Hematopoietic multipotent progenitor cell treated with erythropoietin and hydrocortisone succinate and interleukin-3 and kit ligand, for 6 days (in vitro differentiated cells): ENCODE measurements at places on chromosomes 2 and 18.

- DNase-seq, result no peak
These were observed 166.9 kb downstream of the MSH2 start for GRCh38 chr2:47569658-47570475.

DNA sequence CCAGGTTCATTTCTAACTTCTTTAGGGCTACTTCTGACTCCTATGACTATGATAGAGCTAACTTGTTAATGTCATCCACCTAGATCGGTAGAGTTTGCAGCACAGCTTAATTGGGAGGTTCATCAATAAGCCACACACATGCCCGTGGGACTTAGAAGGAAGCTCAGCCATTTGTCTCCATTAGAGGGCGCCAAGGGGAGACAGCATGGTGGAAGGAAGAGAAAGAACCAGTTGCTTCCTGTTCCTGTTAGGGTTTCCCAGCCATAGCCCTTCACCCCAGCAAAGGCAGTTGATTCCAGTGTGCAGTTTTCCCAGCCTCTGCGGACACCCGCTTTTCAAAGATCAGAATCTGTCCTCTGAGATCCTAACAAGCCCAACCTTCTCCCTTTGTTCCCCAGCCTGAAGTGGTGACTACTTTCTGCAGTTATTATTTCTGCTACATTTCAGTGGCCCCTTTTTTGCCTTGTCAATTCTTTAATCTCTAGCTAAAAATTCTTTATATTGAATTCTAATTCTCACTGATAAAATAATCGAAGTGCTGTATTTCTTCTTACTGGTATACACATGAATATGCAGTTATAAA, 30.3 kb downstream of the MAIP1 start:
- DNase-seq, result peak; percentile 86

DNA sequence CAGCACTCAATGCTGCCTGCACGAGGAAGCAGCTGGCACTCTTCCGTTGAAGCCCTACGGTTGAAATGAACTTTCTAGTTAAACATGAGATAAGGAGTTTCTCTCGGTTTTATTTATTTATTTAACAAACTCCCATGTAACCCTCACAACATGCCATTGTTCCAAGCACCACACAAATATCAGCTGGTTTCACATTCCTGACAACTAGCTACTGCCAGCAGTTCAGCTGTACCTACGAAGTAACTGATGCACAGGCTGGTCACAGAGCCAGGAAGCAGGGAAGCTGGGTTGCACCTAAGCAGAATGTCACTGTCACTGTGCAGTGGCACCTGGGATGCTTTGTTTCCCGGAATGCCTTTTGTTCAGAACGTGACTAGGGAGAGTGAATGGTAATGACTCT, 18.1 kb downstream of the TIMM21 start:
- DNase-seq, result no peak

GRCh38 chr2:166417669-166418068, 41.9 kb upstream of the SCN9A start:
- peak; percentile 58 for DNase-seq

DNA sequence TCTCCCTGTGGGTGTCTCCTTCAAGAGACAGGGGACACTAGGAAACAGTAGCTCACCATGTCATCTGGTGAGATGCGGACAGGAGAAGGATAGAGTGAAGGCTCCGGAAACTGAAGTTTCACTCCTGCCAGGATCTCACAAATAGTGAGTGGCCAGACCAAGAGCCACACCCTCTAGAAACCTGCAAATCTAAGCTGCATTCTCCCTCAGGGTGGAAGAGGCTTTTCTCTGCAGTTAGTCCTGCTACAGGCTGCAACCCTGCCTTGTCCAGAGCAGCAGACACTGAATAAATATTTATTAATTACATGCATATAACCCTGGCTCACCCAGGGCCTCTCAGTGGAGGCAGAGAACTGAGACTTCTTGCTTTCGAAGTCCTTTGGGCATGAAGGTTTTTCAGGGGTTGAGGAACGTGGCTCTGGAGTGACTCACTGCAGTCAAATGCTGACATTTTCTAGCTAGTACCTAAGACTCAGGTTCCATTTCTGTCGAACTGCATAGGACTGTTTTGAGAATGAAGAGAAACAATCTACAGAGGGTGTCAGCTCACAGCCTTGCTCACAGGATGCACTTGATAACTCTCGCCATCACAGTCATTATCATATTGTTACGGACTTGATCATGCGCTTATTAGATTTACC, 87.3 kb downstream of the ACTR2 start:
- no peak for DNase-seq

GRCh38 chr18:26503382-26503781, 45.0 kb downstream of the KCTD1 start:
- no peak for DNase-seq

DNA sequence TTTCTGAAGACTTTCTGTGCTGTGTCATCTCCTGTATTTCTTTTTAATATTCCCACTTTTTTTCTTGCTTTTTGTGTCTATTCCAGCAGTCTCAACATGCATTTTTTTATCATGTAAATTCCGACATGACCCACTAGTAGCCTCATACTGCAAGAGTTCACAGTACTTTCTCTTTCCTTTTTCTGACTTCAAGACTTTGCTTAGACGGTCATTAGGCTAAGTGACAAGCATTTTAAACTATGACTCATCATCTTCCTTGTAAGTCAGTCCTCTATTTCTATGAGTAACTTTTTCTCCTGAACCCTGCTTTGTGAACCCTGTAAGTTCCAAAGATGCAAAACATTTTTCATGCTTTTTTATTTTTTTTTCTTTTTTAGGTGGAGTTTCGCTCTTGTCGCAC, 381.2 kb downstream of the TXNL1 start:
- peak; percentile 21 for DNase-seq

DNA sequence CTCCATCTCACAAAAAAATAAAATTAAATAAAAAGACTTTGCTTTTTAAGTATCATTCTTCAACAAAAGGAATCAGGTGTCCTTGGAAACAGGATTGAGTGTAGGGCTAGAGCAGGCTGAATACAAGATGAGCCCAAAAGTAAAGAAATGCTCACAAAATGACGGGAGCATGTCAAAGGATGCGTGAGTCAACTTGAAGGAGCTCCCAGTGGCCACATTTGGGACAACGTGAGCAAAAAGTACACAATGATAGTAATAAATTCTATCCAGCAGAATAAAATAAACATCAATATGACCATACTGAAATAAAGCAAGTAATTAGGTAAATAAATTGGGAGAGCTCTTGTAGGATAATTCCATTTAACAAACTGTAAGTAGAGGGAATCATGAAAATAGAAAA, 220.7 kb downstream of the PHLPP1 start:
- DNase-seq, result no peak

- DNase-seq, result no peak
These were observed 6.4 kb upstream of the DARS1 start for GRCh38 chr2:135991861-135992260.

DNA sequence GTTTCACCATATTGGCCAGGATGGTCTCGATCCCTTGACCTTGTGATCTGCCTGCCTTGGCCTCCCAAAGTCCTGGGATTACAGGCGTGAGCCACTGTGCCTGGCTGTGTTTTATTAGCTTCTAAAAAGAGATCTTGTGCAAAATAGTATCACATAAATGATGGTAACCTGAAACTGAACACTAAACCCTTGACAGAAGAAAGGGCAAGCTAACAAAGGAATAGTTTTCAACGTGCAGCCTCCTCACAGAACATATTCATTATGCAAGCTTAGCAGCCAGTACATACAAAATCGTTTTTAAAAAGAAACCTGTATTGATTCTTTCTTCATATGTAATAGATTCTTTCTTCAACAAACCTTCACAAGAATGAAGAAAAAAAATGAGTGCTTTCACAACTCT, 20.6 kb downstream of the CHN1 start:
- DNase-seq, result no peak

GRCh38 chr2:113705982-113706523, 50.4 kb downstream of the SLC35F5 start:
- DNase-seq, result no peak

- no peak for DNase-seq
These were observed 7.7 kb downstream of the LOXL3 start for GRCh38 chr2:74546004-74546403.

DNA sequence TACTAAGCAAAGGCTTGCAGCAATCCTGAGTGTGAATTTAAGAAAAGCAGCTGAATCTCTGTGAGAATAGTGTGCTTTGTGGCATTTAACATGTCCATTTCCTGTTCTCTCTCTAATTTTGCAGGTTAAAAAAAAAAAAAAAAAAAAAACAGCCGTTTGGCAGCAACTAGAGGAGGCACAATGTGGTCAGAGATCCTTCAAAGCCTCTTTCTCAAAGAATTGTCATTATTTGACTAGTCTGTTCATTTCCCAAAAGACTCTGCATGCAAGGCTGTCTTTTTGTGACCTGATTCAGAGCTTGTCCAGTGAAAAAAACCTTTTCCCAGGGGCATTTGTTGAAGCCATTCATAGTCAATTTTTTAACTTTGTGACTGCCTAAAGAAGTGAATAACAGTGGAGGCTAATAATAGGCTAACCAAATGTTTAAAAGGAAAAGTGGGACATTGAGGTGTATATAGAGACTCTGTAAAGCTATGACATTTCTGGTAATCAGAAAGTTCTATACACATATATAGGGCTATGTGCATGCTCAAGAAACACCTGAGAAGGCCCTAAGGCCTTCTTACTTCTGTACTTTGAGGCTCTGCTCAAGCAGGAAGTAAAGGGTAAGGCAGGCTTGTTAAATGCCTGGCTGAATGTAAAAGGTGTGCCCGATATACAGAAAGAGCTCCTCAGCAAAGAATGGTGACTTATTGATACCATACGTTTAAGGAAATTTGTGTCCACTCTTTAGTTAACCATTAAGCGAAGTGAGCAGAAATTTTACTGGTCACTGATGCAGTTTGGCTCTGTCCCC, 289.6 kb upstream of the RAB6C start:
- no peak for DNase-seq

DNA sequence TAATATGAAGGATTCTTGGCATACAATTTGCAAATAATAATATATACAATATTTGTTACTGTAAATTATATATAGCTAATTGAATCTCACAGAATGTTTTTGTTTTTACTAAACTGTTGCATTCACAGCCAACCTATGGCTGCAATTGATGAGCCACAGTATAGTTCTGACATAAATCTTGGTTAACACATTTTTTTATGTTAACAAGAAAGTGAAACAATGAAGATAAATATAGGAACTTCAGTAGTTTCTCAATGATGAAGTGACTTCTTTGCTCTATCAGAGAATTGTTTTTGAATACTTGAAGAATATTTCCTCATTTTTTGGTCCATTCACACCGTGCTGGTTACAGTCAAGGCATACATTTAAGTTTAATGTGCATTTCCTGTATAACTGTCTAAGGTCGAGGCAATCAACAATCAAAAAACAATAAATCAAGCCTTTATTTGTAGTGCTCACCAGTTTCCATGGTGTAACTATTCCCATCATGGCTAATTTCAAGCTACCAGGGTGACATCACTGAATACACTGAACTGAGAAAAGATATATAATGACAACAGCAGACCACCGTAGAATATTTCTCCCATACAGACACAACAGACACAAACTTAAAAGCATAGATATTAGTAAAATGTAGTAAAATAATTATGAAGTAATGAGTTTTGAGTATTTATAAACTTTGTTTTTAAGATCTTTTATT, 12.9 kb upstream of the ETAA1 start:
- no peak for DNase-seq

DNA sequence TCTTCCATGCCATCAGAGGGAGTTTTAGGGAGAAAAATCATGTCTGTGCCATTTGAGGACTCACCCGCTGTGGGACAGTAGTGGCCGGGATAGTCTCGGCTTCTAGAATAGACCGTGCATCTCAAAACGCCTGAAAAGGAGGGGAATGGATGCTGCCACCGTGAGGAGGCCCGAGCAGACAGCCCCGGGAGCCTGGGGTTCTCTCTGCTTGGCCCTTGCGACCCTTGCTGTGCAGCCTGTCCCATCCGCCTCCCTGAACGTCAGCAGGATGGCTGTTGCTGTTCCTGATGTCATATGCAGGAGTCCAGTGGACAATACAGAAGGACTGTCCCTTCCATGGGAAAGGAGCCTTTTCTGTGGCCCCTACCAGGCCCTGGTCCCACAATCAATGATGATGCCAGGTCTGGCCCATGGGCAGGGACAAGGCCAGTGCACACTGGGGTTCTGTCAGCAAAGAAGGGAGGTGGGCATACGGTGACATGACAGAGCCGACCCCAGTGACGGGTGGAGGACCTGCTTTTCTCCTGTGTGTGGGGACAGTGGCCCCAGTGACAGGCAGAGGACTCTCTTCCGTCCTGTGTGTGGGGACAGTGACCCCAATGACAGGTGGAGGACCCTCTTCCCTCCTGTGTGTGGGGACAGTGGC, 58.8 kb downstream of the ACKR3 start:
- no peak for DNase-seq

GRCh38 chr18:46675112-46675511, 18.1 kb upstream of the LOXHD1 start:
- no peak for DNase-seq

DNA sequence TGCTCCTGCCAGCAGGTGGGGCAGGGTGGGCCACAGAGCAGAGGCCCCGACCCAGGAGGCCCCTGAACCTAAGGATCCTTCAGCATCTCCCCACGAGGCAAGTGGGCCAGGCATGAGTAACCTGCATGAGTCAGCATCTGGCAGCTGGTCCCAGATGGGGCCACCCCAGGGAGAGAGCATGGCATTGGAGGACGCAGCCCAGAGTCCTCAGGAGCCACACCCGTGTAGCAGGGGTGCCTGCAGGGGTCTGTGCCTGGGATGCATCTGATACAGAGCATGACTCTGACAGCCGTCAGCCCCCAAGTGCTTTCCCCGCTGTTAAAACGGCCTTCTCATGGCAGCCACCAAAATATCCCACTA, 185.6 kb upstream of the SALL3 start:
- DNase-seq, result no peak

- DNase-seq, result no peak
These were observed 34.5 kb downstream of the BCL2 start for GRCh38 chr18:63284827-63285733.

- no peak for DNase-seq
These were observed 45.1 kb downstream of the LBH start for GRCh38 chr2:30276455-30276911.

DNA sequence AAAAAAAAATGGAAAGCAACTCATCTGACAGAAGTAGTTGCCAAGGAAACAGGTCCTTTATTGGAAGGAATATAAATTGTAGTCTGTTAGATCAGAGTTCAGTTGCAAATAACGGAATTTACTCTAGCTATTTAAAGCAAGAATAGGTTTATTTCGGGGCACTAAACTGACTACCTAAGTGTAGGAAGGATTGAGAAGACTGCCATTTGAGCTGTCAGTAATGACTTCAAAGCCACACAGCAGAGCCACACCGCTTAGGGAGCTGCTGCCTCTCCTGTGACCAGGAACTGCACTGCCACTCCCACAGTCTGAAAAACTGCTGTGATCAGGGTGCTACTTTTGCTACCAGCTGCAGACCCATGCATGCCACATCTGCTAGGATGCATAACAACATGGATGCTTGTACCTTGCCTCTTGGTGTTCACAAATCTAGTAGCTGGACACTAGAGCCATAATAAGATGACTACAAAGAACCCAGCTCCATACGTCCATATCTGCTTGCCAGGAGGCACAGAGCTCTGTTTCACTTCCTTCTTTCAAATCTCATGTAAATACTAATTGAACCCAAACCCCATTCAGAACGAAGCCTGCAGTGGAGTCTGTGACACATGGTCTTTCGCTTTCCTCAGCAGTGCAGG, 2.2 kb downstream of the DSG2 start:
- DNase-seq, result no peak
